AG09309 (cell line): ENCODE measurements at places on chromosomes 3 and 15.

GRCh38 chr3:33016846-33017405 lies 65.5 kb downstream of the CCR4 start:
- DNase-seq = no peak

DNA sequence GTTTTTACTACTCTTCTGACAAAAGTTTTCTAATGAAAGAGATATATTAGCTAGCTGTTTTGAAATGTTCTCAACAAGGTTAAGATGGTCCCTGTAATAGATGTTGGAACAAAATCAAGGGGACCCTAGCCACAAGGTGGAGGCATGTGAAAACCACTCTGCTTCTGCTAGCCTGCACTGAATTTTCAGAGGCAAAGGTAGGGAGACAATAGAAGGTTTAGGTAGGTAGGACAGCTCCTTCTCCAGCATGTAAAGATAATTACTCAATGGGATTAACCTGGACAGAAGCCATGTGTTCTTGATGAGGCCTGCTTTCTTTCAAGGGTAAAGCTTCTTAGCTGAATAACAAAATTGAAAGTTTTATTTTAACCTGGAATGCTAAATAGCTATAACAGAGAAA lies 333.5 kb downstream of the LSAMP start:
- no peak for DNase-seq

DNA sequence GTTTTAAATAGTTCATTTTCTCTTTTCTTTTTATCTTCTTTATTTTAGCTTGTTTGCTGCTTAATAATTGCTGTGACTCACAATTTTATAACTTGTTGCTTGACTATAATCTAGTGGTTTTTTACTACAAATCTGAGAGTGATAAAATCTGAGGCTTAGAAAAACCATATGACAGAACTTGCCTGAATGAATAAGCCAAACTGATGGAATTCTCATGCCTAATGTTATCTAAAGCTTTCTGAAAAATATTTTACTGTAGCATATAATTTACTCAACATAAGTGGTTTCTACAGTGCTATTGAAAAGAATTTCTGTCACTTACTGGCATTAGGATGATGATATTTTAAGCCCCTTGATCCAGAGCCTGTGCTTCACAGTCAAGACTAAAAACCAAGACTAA lies 175.1 kb downstream of the VGLL3 start:
- DNase-seq = peak; percentile 48

GRCh38 chr15:73930371-73930770 lies 4.1 kb downstream of the LOXL1 start:
- no peak for DNase-seq

GRCh38 chr3:193119926-193120325 lies 121.1 kb upstream of the PLAAT1 start:
- no peak for DNase-seq
